ENCODE measurements at places on chromosomes 13 and 19. TPM values are rescaled to one million over a fixed set of nuclear protein-coding genes. Genes with fewer than 3 reads are reported as not detected.
A peak's percentile ranks its signal among the peaks of the same experiment; 100 is the strongest.

Gene ZNF69
- 0.37 TPM for total RNA-seq

Gene FXYD3
- total RNA-seq: 0.44 TPM

Gene SNRNP70
- 193 TPM for total RNA-seq

Gene ZNF793
- total RNA-seq: 0.62 TPM

Gene ZNF570
- 1.4 TPM for total RNA-seq

DNA sequence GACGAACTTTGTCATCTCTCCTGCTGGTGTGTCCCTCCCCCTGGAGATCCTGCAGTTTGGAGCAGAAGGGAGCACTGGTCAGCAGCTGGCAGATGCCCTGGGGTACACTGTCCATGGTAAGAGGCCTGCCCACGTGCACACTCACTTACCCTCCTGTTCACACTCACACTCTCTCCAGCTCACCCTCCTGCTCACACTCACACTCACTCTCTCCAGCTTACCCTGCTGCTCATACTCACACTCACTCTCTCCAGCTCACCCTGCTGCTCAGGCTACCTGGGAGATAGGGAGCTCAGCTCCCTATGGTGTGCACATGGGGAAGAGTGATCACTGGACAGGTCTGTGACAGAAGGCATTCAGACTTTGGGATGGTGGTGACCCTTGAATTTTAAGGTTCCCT, 1.7 kb downstream of the SERPINE3 start:
- DNase-seq: no peak
- no peak overlapping the region for H3K4me3 ChIP-seq
- no peaks in the 10 kb centered on the region for H3K27me3 ChIP-seq
- H3K36me3 ChIP-seq: no peaks in the 10 kb centered on the region

GRCh38 chr19:35902870-35903475, 644 bp downstream of the HCST start:
- peaks cover 34% of the 10 kb centered on the region for H3K4me1 ChIP-seq
- DNase-seq: no peak
- no peaks in the 10 kb centered on the region for H3K36me3 ChIP-seq
- H3K27me3 ChIP-seq: no peaks in the 10 kb centered on the region
- peak overlapping the region; percentile 96 for H3K4me3 ChIP-seq

GRCh38 chr19:47729799-47730520, 15.4 kb upstream of the NOP53 start:
- 0 out of 2 replicates have a peak, but pooled peaks cover 2% of the 10 kb centered on the region for H3K27me3 ChIP-seq
- H3K27ac ChIP-seq: no peak overlapping the region
- H3K36me3 ChIP-seq: no peaks in the 10 kb centered on the region
- DNase-seq: no peak
- no peak overlapping the region for H3K4me3 ChIP-seq
- no peaks in the 10 kb centered on the region for H3K4me1 ChIP-seq

DNA sequence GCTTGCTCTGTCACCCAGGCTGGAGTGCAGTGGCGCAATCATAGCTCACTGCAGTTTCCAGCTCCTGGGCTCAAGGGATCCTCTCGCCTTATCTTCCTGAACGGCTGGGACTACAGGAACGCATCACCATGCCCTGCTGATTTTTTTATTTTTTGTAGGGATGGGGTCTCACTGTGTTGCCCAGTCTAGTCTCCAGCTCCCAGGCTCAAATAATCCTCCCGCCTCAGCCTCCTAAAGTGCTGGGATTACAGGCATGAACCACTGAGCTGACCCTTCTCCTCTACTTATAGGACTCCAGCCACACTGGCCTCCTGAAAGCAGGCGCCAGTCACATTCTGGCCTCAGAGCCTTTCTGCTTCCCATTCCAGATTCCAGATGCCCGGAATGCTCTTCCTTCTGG, 10.5 kb downstream of the DACT3 start:
- no peaks in the 10 kb centered on the region for H3K27me3 ChIP-seq
- H3K27ac ChIP-seq: no peak overlapping the region
- H3K4me3 ChIP-seq: no peak overlapping the region
- no peak for DNase-seq
- peaks cover 5% of the 10 kb centered on the region for H3K4me1 ChIP-seq

DNA sequence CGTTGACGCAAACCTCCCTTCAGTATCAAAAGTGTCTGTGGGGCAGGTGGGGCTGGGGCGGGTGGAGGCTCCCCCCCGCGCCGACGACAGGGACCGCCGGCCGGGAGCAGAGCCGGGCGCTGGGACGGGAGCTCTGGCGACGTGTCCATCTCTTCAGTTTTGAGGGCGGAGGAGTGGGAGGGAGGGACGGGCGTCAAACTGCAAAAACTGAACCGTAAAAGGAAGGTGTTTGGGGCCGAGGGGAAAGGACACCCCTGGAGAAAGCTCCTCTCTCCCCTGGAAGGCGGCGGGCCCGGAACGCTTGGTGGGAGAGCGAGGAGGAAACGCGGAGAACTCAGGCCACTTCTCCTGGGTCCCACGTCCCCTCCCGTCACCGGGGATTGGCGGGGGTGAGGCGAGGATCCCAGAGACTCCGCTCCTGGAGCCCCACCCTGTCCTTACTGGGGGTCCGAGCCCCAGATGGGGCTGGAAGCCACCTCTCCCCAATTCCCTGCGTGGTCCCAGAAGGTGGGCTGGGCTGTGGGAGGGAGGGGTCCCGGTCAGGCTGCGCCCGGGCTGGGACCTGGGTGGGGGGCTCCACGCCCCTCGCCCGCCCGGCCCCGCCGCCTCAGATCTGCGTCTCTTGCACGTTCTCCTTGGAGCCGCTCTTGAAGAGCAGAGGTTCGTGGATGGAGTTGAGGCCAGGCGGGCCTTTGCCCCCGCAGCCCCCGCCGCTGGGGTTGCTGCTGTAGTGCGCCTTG, 3.4 kb upstream of the ASPDH start:
- H3K36me3 ChIP-seq: no peaks in the 10 kb centered on the region
- H3K4me3 ChIP-seq: no peak overlapping the region
- no peak overlapping the region for H3K27ac ChIP-seq
- DNase-seq: no peak

DNA sequence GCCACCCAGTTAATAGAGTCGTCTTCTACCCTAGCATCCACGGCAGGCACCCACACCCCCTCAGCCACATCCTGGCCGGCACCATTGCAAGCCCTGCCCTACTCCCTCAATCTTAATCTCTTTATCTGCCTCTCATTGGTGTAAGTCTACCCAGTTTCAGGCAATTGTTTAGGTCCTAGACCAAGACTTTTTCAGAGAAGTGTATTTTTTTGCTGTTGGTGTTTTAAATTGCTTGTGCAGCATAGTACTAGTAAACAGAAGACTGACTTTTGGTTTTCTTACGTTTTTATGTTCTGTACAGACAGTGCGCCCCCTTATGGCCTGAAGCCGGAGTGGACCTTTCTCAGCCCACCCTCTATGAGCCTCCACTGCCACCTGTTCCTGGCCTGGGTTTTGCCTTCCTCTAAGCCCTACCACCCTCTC, 2.3 kb upstream of the LCP1 start:
- H3K27me3 ChIP-seq: no peaks in the 10 kb centered on the region
- no peaks in the 10 kb centered on the region for H3K36me3 ChIP-seq
- H3K4me3 ChIP-seq: peak overlapping the region; percentile 68
- peak overlapping the region; percentile 99 for H3K27ac ChIP-seq

DNA sequence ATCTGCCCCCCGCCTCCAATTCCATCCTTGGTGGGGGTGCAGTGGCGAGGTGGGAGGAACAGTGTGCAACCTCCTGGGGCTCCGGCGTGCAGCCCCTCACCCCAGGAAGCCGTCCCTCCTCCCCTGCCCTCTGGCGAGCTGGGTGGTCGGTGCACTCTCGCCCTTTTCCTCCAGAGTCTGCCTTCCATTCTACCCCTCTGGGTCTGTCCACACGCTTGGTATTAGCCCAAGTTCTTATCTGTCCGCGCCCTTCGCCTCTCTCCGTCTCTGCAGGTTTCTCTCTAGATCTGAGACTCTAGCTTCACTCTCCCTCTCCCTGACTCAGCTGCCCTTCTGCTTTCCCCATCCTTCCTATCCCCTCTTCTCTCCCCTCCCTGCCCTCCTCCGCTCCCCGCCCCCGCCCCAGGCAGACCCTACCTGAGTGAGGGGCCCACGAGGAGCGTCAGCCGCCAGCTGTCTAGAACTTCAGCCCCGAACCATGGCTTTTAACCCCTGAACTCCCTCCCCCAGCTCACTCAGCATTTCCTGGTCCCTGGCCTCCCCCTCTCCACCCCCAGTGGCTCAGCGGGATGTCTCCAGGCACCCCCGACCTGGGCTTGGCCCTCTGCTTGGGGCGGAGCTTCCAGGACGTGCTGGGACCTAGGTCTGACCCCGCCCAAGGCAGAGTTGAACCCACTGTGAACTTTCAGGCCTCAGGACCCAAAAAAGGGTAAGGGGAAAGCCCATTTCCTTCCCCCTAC, 499 bp upstream of the KLK13 start:
- no peak overlapping the region for H3K4me3 ChIP-seq
- DNase-seq: no peak
- H3K4me1 ChIP-seq: no peaks in the 10 kb centered on the region
- no peak overlapping the region for H3K27ac ChIP-seq
- no peaks in the 10 kb centered on the region for H3K27me3 ChIP-seq

DNA sequence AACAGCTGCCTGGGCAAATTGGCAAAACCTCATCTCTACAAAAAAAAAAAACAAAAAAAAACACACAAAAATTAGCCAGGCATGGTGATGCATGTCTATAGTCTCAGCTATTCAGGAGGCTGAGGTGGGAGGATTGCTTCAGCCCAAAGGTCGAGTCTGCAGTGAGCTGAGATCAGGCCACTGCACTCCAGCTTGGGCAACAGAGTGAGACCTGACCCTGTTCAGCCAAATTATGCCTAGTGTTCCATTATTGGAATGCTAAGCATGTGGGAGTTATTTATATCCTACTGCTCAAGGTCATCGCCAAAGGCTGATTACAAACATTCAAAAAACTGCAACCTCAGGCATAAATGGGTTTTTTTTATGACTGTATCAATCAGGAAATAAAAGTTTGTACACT, 1251.0 kb upstream of the PCDH9 start:
- H3K27ac ChIP-seq: no peak overlapping the region
- no peaks in the 10 kb centered on the region for H3K27me3 ChIP-seq
- no peak for DNase-seq
- no peak overlapping the region for H3K4me3 ChIP-seq

- no peak overlapping the region for H3K4me3 ChIP-seq
- no peaks in the 10 kb centered on the region for H3K36me3 ChIP-seq
- no peak for DNase-seq
- peaks cover 2% of the 10 kb centered on the region for H3K27me3 ChIP-seq
- H3K4me1 ChIP-seq: no peaks in the 10 kb centered on the region
- H3K27ac ChIP-seq: no peak overlapping the region
Measured at GRCh38 chr19:3225169-3225485, 666 bp downstream of the CELF5 start.

- no peak overlapping the region for H3K4me3 ChIP-seq
- no peaks in the 10 kb centered on the region for H3K4me1 ChIP-seq
- H3K36me3 ChIP-seq: no peaks in the 10 kb centered on the region
- no peak for DNase-seq
Measured at GRCh38 chr19:29364224-29364726, 151.3 kb upstream of the UQCRFS1 start.

DNA sequence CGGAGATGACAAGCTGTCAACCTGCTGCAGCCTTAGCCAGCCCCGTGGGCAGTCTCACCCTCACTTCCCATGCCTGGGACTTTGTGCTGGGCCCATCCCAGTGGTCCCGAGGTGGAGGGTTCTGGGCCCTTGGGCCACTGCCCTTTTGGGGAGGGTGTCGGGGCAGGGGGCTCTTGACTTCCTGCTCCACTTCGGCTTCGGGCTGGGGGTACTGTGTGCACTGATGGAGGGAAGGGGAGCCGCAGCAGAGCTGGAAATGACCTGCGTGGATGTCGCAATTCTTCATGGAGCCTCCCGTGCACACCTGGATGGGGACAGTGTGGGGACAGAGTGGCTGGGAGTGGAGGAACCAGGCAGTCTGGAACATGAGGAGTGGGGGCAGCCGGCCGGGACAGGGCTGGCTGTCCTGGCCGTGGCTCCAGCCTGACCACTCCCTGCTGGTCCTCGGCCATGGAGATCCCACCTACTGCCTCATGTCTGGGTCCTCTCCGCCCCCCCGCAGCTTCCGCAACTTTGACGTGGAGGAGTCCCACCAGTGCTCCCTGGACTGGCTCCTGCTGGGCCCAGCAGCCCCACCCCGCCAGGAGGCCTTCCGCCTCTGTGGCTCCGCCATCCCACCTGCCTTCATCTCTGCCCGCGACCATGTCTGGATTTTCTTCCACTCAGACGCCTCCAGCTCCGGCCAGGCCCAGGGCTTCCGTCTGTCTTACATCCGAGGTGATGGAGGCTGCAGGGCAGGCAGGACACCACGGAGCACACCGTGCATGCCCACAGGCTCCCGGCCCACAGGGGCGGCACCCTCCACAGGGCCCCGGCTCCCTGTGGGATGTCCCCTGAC, 10.2 kb downstream of the LRP3 start:
- no peak overlapping the region for H3K27ac ChIP-seq
- DNase-seq: no peak
- no peak overlapping the region for H3K4me3 ChIP-seq
- H3K36me3 ChIP-seq: no peaks in the 10 kb centered on the region
- no peaks in the 10 kb centered on the region for H3K27me3 ChIP-seq

- H3K4me1 ChIP-seq: peaks cover 5% of the 10 kb centered on the region
- no peaks in the 10 kb centered on the region for H3K27me3 ChIP-seq
- no peak for DNase-seq
Measured at GRCh38 chr13:74132152-74132775, 1.9 kb downstream of the KLF12 start.

DNA sequence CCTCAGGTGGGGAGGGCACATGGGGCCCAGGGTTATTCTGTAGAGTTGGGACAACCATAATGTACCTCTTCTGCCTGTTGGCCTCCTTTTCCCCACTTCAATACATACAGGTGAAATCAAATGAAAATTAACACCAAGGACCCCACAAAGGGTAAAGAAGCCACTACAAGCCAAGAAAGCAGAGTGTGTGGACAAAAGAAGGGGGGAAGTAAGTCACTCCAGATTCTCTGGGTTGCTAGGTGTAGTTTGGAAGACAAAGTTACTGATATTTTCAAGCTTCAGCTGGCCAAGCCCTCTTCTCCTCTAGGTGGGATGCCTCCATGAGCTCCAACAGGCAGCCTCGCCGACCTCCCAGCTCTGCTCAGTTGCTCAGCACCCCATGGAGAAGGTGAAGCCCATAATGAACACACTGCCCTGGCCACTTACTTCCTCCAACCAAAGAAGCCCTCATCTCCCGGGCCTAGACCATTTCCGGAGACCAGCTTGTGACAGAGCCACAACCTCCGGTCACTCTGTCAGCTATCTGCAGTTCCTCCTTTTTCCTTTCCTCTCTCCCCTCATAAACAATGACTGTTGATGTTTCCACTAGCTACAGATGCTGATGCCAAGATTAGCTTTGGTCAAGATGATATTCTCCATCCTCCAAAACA, 66.8 kb upstream of the MED4 start:
- no peak overlapping the region for H3K27ac ChIP-seq
- no peaks in the 10 kb centered on the region for H3K36me3 ChIP-seq
- peaks cover under 1% of the 10 kb centered on the region for H3K4me1 ChIP-seq
- no peak for DNase-seq
- H3K27me3 ChIP-seq: no peaks in the 10 kb centered on the region
- no peak overlapping the region for H3K4me3 ChIP-seq
